ENCODE measurements at places on chromosomes 5 and 9.
A peak's percentile ranks its signal among the peaks of the same experiment; 100 is the strongest.

GRCh38 chr5:107518616-107519015 lies 152.1 kb downstream of the EFNA5 start:
- no peak for DNase-seq

GRCh38 chr5:17056141-17056631 lies 120.1 kb upstream of the MYO10 start:
- DNase-seq: no peak

DNA sequence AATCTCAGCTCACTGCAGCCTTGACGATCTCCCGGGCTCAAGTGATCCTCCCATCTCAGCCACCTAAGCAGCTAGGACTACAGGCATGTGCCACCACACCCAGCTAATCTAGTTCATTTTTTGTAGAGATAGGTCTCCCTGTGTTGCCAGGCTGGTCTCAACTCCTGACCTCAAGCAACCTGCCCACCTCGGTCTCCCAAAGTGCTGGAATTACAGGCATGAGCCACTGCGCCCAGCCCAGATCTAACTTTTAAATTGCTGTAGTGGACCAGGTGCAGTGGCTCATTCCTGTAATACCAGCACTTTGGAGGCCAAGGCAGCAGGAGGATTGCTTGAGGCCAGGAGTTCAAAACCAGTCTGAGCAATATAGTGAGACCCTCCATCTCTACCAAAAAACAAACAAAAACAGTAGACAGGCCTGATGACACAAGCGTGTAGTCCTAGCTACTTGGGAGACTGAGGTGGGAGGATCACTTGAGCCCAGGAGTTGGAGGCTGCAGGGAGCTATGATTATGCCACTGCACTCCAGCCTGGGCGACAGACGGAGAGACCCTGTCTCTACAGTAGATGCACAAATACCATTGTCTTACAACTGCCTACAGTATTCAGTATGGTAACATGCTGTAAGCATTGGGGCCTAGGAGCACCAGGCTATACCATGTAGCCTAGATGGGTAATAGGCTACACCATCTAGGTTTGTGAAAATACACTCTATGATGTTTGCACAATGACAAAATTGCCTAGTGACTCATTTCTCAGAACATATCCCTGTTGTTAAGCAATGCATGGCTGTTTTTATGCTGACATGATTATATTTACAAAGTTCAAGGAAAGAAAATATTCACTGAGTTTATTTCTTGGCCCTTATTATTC lies 1.5 kb upstream of the SIT1 start:
- no peak for DNase-seq

- no peak for DNase-seq
Observed at GRCh38 chr5:108726446-108727235, 21.1 kb upstream of the FER start.

DNA sequence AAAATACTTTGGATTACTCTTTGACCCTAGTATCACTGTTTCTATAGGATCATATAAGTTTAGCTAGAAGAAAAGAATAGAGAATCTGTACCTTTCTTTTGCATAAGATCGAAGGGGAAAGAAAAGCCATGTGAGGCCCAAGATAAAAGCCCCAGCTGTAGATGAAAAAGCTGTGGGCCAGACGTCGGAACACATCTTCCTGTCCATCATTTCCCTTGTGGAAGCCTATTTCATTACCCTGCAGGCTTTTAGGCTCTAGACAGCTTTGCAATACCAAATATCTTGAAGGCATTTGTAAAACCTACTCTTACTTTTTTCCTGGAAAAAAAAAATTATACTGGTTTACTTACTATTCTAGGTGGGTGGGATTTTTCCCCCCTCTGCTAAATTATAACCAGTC lies 10.0 kb downstream of the PALM2AKAP2 start:
- no peak for DNase-seq

- DNase-seq: peak; percentile 20
Observed at GRCh38 chr5:147558826-147559225, 49.0 kb upstream of the DPYSL3 start.

- no peak for DNase-seq
Observed at GRCh38 chr5:135053989-135054388, 20.0 kb upstream of the PITX1 start.

- no peak for DNase-seq
Observed at GRCh38 chr9:93111001-93111370, 15.0 kb downstream of the CARD19 start.

DNA sequence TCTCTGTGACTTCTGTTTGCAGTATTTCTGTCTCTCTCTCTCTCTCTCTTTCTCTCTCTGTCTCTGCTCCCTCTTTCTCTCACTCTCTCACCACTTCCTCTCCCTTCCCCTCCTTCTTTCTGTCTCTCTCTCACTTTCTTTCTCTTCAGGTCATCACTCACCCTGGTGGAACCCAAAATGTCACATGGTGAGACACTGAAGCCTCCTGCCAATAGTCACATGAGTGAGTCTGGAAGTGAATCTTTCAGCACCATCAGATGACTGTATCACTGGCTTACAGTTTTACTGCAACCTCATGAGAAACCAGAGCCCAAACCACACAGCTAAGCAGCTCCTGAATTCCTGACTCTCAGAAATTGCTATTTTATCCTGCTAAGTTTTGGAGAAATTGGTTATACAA lies 414.6 kb downstream of the CAAP1 start:
- DNase-seq: no peak

DNA sequence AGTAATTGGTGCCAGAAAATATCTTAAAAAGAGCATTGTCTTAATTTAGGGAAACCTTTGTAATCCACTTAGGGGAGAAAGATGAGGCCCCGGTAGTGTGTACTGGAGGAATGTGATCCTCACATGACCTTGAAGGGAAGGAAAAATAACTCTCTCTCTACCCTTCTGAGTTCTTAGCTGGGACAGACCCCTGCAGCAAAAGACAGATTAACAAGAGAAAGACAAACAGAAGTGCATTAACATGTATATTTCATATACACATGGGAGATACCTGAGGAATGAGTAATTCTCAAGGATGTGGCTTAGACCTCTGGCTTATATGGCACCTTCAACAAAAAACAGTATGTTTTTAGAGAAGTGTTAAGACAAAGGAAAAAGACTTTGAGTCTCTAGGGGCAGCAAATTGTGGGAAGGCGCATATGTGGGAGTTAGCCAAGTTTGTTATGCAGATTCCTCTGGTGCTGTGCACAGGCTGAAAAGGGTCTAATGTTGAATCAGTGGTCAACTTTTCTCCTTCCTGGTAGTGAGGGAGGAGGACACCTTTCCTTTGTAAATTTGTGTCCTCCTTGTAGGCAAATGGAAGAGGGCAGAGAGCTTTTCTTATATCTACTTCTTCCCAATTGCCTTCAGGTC lies 138.8 kb downstream of the LRRC70 start:
- DNase-seq: no peak

GRCh38 chr9:126756876-126757415 lies 47.9 kb upstream of the ZBTB43 start:
- no peak for DNase-seq

DNA sequence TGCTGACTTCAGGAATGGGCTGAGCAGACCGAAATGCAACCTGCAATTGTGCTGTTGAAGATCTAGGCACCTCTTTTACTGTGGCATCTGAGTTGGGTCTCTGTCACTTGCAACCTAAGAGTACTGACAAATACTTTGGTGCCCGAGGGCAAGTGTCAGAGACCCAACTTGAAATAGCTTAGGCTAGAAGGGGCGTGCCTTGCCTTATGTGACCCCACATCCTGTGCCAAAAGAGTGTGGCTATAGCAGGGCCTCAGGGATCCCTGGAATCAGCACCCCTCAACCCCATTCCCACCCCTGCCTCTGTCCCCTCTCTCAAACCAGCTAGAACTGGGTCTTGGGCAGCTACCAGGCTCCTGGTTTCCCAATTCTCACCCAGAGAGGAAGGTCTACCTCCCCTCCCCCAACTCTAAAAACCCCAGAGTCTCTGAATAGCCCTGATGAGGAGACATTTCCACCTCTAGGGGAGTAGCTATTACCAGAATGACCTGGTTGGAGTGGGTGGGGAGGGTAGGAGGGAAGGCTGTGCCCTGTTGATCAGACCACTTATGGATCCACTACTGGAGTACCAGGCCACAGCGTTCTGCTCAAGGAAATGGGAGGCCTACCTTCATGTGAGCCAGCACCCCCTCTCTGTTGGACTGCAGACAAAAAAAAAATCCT lies 17.5 kb downstream of the RAI14 start:
- no peak for DNase-seq

DNA sequence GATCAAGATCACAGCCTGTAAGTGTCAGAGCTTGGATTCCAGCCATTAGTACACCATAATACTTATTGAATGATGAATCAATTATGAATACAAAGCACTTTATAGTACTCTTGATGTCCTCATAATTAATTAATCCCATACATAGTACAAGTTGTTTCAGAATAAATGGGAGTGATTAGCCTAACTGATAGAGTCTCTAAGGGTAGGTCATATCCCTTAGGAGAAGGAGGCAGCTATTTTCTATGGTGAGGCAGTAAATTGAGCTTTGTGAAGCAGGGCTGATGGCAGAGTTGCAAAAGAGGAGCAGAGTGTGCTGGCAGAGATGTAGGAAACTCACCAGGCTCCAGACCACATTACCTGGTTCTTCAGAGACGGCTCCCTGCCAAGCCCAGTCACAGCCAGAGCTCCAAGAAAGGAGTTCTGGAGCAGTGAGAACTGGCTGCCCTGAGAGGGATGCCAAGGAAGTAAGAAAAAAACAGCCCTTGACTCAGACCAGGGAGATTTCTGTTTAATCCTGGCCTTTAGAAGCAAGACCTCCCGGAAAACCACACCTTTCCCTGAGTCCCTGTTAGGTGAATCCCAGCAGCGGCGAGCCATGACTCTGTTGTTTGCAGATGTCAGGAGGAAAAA lies 112.9 kb downstream of the SH3TC2 start:
- no peak for DNase-seq

DNA sequence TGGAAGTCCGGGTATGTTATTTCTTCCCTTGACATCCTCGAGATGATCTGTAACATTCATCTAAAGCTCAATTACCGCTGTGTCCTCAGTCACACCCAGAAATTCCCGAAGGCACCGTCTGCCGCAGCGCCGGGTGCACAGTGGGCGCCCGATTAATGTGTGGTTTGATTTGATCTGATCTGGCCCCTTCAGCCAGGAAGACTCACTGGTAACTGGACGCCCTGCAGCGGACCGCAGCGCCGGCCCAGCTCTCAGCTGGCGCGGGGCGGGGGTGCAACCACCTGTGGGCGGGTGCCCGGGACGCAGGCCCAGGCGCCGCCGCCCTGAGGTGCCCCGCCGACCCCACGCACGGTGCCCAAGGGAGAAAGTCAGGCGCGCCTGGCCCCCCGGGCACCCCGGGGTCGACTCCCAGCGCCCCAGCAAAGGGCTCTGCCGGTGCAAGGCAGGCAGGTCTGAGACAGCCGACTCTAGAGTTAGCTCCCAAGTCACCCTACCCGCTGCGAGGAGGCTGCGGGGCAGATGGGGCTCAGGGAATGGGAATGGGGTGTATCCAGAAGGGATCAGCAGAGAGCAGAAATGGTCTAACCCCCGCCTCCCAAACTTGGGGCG lies 1.7 kb downstream of the EPB41L4B start:
- DNase-seq: no peak

- DNase-seq: no peak
Observed at GRCh38 chr5:109253262-109253661, 156.5 kb downstream of the PJA2 start.

- no peak for DNase-seq
Observed at GRCh38 chr5:170655920-170656319, 127.6 kb upstream of the GABRP start.

DNA sequence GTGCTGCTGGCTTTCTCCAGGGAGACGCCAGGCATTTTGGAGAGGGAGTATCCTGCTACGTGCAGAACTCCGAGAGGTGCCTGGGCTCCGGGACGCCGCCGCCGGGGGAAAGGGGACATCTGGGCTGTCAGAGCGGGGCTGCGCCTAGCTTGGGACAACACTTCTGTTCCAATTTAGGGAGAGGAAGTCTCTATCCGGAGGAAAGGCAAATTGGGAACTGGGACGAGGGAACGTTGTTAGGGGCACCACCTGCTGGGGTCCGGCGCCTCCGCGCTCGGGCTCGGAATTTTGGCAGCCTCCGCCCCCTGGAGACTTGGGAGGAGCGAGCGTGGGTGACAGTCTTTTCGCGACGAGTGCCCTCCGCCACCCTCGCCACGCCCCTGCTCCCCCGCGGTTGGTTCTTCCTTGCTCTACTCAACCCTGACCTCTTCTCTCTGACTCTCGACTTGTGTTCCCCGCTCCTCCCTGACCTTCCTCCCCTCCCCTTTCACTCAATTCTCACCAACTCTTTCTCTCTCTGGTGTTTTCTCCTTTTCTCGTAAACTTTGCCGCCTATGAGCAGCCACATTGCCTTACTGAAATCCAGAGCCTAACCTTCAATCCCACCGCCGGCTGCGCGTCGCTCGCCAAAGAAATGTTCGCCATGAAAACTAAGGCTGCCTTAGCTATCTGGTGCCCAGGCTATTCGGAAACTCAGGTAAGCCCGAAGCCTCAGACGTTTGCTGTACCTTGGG lies 1.6 kb downstream of the TSLP start:
- no peak for DNase-seq

GRCh38 chr5:891837-892393 lies 686 bp downstream of the BRD9 start:
- no peak for DNase-seq

- no peak for DNase-seq
Observed at GRCh38 chr9:16106021-16106571, 553.3 kb downstream of the CCDC171 start.

DNA sequence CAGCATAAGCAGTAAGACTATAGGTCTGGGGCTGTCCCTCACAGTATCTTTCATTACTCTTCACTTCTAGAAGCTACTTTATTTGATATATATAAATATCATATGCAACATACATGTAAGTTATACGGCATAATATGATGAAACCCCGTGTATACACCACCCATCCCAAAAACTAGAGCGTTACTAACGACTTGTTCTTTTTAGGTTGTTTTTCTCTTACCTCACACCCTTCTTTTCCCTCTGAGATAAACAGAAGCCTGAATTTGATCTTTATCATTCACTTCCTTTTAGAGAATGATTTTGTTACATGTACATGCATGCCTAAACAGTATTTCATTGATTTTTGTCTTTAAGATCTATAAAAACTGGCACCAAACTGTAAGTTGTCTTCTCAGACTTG lies 3.7 kb downstream of the TRMO start:
- DNase-seq: no peak

DNA sequence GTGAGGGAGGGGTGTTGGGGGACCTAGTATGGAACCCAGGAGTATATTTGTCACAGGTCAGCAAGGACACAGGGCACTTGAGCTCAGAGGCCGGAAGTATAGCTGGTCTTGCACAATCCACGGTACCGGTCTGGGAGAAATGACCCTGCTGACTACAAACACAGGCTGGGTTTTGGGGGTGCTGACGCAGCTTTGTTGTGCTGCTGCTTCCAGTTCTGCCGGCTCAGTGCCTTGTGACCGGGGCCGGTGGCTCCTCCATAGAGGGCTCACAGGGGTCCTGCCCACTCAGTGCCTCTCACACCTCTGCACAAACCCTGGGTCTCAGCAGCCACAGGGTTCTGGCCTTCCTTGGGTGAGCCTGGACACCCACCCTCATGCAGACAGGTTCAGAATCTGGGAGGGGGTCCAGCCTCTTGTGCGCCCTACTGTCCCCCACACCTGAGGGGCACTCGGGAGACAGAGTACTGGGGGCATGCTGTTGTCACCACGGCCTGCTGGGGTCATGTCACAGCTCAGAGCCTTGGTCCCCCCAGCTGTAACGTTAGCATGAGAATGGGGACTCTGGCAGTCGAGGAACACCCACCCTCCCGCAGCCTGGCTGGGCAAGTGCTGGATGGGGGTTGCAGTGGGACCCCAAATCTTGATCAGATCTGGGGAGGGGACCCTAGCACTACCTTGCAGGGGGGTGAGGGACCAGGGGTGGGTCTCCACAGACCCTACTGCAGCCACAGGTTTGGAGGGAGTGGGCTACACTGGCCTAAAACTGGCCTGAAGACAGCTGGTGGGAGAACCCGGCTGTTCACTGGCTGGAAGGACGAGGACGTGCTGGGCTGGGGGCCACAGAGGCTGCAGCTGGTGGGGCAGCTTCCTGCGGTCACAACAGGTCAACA lies 17.7 kb downstream of the NINJ1 start:
- no peak for DNase-seq

Data from NCI-H1930 (cell line).